Epithelial cell of proximal tubule (primary cell): ENCODE measurements at places on chromosomes 1 and 21.

- no peak for DNase-seq
These were observed 10.6 kb upstream of the PARS2 start for GRCh38 chr1:54774820-54775498.

DNA sequence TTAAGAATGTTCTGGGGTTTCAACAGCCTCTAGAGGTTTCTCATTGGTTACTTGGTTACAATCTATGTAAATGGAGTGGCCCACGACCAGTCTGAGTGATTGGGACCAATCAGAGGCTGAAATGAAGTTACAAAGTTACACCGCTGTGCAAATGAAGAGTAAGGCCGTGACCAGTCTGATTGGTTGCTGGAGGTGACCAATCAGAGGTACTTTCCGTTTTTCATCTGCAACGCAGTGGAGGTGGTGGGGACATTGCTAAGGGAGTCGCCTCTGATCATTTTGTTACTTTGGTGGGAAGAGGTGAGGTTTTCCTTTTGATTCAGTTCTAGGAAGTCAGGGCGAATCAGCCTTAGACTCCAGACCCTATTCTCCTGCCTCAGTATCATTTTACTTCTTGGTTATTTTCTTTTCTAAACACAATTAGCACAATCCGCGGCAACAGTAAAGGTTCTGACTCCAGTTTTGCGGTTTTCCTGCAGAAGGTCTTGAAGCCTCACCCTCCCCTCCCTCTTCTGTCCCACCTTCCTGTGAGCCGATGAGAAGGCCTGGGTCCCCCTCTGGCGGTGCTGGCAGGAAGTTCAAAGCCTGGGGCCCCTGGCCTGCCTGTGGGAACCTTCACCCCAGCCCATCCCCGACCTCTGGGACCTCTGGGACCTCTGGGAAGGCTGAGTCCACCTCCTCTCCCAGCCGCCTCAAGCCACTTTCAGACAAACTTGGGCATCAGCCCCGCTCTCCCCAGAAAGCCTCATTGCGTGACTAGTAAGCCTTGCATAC, 38.7 kb upstream of the TTC34 start:
- no peak for DNase-seq

DNA sequence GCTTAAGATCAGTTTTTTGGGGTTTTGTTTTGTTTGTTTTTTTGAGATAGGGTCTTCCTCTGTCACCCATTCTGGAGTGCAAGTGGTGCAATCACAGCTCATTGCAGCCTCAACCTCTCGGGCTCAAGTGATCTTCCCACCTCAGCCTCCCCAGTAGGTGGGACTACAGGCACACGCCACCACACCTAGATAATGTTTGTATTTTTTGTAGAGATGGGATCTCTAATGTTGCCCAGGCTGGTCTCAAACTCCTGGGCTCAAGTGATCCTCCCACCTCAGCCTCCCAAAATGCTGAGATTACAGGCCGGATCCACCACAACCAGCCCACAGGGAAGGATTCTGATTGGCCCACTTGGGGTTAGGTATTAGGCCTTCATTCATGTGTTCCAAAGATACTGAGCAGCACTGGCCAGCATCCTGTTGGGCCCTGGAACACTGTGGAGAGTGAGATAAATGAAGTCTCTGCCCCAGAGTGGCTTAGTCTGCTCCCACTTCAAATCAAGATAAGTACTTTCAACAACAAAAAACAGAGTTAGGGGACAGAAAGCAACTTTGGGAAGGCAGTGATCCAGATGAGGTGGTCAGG, 54.7 kb downstream of the PTP4A2 start:
- DNase-seq: no peak

GRCh38 chr1:26535201-26535600, 5.6 kb downstream of the RPS6KA1 start:
- DNase-seq: no peak

DNA sequence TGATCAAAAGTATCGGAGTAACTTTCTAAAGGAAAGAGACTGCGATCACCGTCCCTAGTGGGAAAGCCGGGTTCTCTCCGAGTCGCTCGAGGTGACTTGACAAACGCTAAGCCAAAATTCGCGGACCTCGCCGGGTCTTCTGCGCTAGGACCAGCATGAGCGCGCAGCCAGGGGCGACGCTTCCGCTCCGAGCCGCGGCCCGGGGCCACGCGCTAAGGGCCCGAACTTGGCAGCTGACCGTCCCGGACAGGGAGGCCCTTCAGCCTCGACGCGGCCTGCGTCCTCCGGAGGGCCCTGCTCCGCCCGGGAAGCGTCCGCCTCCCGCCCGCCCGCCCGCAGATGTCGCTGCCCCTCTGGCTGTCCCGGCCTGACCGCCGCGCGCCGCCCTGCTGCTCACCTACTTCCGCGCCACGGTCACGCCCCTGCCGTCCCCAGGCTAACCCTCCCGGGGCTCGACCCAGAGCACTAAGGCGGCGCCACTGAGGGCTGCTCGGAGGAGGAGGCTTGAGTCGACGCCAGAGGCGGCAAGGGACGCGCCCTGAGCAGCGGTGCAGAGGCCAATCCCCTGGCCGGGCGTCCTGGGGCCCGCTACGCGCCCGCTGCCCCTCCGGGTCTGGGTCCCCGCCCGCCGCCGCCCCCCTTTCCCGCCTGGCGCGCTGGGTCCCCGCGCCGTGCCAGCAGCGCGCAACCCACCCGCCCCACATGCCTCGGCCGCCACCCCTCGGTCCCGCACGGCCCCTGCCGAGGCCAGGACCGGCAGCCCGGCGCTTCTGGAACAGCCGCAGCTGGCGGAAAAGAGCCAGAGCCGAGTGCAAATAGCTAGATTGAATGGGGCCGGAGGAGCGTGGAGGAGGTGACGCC, 896 bp upstream of the DUSP10 start:
- no peak for DNase-seq
